ENCODE measurements at places on chromosomes 7 and 10.

- DNase-seq, result no peak
Measured at GRCh38 chr7:55966851-55967250, 2.5 kb downstream of the NIPSNAP2 start.

DNA sequence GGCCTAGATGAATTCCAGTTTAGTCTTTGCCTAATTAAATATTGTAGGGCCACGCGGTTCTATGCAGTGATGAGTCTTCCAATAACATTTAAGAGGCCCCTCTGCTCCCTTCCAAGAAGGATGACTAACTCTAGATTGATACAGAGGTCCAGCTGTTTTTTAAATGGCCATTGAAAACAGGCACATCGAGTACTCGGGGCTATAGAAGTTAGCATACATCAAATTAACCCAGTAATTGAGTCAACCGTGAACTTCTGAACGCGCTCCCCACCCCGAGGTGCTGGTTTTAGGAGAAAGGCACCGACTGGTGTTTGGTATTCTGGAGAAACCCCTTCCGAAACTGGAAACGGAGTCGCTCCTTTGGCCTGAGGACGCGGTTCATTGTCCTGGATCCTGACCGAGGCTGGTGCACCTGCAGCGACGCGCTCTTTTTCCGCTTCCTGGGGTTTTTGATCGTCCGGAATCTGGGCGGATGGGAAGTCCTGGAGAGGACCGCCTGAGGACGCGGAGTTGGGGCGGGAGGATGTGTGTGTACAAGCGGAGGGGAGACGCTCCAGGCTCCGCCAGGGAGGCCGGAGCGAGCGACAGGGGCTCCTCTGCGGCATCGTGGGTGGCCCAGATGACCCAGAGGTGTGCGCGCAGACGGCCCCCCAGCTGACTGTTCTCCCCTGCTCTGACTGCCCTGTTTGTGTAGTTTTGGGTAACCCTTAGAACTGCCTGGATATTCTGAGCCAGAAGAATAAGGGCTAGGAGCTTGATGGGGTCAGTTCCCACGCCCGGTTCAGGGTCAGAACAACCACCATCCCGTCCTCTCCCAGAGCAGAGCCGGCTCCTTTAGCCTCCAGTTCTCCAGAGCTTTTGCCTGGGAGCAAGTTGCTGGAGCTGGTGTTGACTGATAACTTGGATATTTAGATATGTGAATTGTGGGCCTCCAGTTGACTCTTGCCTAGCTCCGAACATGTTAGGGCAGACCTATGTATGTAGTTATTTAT is 711 bp downstream of the FAM221A start:
- DNase-seq, result peak; percentile 74

DNA sequence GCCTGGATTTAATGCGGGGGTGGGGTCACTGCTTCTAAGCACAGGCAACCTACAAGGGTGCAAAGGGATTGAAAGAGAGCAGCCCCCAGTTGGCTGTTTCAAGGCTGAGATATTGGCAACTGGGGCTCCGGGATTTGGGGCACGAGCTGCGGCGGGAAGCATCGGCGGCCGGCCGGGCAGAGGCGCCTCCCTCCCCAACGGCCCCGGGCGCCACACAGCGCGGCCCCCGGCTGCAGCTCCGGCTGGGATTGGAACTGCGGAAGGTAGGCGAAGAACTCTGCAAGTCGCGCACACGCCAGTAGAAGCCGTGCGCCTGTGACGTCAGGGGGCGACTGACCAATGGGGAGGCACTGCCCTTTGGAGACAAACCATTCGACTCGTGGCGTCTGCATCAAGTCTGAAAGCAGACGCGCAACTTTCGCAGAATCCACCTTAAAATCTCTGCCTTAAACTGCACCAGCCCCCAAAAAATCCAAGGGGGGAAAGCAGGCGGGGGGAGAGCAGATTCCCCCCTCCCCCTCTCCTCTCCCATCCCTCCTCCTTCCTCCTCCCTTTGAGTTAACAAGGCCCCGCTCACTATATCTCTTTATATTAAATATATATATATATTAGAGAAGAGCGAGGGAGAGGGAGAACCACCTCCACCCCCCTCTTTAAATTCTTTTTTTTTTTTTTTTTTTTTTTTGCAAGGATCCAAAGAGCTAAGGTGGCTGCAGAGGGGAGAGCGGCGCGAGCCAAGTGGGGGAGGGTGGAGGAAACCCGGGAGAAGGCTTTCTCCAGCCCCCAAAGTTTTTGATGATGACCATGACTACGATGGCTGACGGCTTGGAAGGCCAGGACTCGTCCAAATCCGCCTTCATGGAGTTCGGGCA is at the start of gene DLX6:
TSS of gene DLX6 (plus strand) at position 371 of the 872 bp plus-strand sequence. CDS start at position 796, 425 bp downstream.
- DNase-seq, result no peak

- DNase-seq, result no peak
Measured at GRCh38 chr10:77164616-77165311, 472.8 kb downstream of the KCNMA1 start.

- no peak for DNase-seq
Measured at GRCh38 chr10:110241407-110241806, 34.0 kb downstream of the MXI1 start.

DNA sequence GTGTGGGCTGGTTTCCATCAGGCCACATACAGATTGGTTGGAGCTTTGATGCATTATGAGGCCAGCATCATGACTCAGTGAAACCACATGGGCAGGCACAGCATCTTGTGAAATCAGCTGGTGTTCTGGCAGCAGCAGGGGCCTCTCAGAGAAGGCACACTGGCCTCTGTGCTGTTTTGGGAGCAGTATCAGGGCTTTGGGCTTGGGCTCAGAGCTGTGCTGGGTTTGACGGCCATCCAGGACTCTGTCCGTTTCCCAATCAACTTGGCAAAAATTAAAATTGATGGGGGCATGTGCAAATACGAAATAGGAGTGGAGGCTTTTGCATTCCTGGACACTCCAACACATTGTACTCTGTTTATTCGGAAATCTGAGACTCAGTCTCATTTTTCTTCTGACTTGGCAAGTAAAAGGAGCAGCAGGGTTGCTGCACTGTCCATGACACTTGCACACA is 190.9 kb downstream of the BMPER start:
- DNase-seq, result peak; percentile 83

DNA sequence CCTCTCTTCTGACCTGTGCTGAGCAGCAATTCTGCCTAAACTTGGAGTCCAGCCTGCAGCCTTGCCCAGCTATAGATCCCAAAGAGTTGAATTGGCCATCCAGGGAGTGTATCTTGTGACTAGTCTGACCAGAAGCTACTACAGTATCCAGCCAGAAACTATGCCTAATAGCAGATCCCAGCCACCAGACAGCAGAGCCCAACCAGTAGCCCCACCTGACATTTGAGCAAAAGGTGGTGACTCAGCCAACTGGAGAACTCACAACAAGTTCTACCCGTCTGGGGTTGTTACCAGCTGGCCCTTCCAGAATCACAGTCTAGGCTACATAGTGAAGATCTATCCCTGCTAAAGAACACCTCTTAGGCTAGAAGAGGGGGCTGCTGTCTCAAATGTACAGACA is 315.0 kb downstream of the CRPPA start:
- no peak for DNase-seq
